ENCODE measurements at places on chromosomes 7 and 10. TPM values are rescaled to one million over a fixed set of nuclear protein-coding genes. Genes with fewer than 3 reads are reported as not detected.

The RBP4 gene
- not detected for total RNA-seq

The NRG3 gene
- total RNA-seq, result not detected

The IL2RA gene
- total RNA-seq, result not detected

The CHST3 gene
- 18.8 TPM for total RNA-seq

The AMPH gene
- total RNA-seq, result not detected

The PARD3 gene
- total RNA-seq, result 88.2 TPM

The CHST15 gene
- 31.5 TPM for total RNA-seq

The MMD2 gene
- total RNA-seq, result not detected

The IKZF1 gene
- not detected for total RNA-seq

The RBM17 gene
- 76.1 TPM for total RNA-seq

The TCTN3 gene
- total RNA-seq, result 36.9 TPM

The MYPN gene
- not detected for total RNA-seq

The PRXL2A gene
- 24.9 TPM for total RNA-seq

The COL1A2 gene
- 0.34 TPM for total RNA-seq

The ARL3 gene
- total RNA-seq, result 5.5 TPM

The CALY gene
- total RNA-seq, result not detected

The TMEM140 gene
- total RNA-seq, result 1.8 TPM

The SUGCT gene
- total RNA-seq, result 6.5 TPM

The ITGA8 gene
- total RNA-seq, result not detected

The GNAT3 gene
- total RNA-seq, result not detected

The LRRTM3 gene
- not detected for total RNA-seq

The TMEM196 gene
- not detected for total RNA-seq

The PVRIG gene
- total RNA-seq, result not detected

The CCDC146 gene
- 6.8 TPM for total RNA-seq

The PPP1R3A gene
- not detected for total RNA-seq

The OPN1SW gene
- total RNA-seq, result not detected

The OR2A12 gene
- total RNA-seq, result not detected

The TMEM26 gene
- total RNA-seq, result not detected

The AQP1 gene
- 0.14 TPM for total RNA-seq

The SORCS1 gene
- total RNA-seq, result not detected

The ADAMTS14 gene
- total RNA-seq, result 0.14 TPM

The MEST gene
- 8.5 TPM for total RNA-seq

The PLXDC2 gene
- 5.5 TPM for total RNA-seq

The DLX6 gene
- 0.34 TPM for total RNA-seq

The LRRD1 gene
- under 0.01 TPM for total RNA-seq

The MKX gene
- 1.3 TPM for total RNA-seq

The LIPM gene
- 0.34 TPM for total RNA-seq

The OR9A2 gene
- not detected for total RNA-seq

The CDHR1 gene
- 2.8 TPM for total RNA-seq

The FKBP14 gene
- 31.5 TPM for total RNA-seq

The PRKG1 gene
- total RNA-seq, result 1.0 TPM

The SP4 gene
- 14.4 TPM for total RNA-seq

The CUZD1 gene
- total RNA-seq, result 0.93 TPM

The SPAM1 gene
- not detected for total RNA-seq

The INA gene
- total RNA-seq, result 0.07 TPM

The OGA gene
- 125 TPM for total RNA-seq

The CALCR gene
- not detected for total RNA-seq

The MGMT gene
- 15.8 TPM for total RNA-seq
